ENCODE measurements at places on chromosomes 3 and 15.

DNA sequence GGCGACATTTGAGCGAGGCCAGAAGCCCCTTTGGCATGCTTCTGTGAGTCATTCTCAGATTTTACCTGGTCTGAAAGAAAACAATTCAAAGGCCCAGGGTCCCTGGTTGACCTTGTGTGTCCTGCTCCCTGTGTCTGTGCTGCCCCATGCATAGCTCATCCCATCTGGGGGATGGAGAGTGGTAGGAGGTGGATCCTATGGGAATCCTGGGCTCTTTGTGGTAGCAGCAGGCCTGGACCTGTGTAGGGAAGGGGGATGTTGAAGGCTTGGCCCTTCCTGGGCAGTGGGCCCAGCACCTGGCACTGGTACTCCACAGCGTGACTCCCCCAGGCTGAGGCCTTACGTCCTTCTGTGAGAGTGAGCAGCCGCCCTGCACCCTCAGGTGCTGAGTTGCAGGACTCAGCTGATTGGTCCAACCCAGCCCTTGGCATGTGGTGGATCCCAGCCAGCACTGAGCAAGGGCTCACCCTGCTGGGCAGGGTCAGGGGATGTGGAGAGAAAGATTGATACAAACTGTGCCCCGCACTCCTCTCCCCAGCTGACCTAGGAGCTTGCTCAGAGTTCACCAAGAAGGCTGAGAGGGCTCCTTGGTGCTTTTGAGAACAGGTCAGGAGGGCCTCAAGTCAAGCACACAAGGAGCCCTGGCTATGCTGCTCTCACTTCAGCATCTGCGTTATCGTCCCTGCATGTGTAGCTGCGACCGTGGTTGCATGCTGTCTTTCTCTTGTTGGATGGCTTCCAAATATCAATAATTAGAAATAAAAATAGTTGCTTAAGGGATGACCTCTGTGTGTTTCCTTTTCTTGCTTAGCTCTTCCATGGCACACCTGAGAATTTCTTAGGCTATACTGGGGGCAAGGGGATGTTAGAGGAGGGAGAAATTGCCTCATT is 21.4 kb upstream of the JMJD7 start:
- no peak for DNase-seq

DNA sequence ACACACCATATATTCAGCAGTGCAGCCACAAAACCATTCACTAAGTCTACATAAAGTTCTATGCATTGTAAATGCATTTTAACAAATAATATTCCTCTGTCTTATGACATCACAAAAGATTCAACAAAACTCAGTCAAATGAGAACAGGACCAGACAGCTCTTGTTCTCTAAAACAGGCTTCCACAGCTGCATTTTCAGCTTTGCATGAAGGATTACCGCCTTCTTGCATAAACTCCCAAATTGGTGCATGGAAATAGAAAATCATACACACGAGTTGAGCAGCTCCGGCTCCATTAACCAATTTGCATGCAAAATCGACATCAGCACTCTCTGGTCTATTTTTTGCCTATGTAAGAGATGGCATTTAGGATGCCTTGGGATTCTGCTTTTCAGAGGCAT is 66.4 kb downstream of the RFTN1 start:
- no peak for DNase-seq

DNA sequence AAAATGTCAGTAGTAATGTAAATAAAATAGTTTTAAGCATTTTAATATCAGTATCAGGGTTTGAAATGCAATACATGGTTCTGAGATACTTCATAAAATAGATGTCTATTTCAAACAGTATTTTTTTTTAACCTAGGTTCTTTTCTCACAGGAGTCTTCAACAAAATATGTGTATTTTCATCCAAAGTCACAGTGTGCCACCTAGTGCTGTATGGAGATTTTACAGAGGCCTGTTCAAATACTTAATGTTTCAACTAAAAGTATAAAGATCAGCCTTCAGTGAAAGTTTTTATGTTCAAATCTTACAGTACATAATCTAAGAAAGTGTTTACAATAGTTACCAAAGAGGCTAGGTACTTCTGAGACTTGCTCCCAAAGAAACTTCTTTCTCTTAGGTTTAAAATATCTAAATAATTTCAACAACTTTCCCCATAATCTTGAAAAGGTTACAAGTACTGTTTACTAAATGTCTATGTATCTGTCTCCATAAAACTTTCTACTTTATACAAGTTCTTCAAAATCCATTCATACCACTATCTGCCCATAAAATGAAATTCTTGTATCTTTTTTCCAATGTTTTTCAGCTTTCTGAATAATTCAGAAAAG is 38.3 kb downstream of the SCAPER start:
- no peak for DNase-seq

DNA sequence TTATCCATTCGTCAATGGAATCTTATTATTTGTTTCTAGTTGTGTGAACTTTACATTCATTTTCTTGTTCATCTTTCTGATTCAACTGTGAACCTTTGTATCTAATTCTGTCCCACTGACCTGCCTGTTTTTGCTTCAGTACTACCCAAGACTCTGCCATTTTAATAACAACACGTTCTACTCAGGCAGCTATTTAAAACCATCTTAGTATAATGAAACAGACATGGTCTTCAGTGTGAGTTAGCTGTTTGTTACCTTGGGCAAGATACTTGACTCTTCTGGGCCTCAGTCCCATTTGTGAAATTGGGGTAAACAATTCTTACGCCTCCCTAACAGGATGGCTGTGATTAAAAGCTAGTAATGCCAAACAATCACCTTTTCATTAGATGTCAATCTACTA is 1.6 kb downstream of the BTBD1 start:
- DNase-seq, result no peak

GRCh38 chr3:140767566-140767965 is 89.7 kb downstream of the TRIM42 start:
- DNase-seq, result no peak

DNA sequence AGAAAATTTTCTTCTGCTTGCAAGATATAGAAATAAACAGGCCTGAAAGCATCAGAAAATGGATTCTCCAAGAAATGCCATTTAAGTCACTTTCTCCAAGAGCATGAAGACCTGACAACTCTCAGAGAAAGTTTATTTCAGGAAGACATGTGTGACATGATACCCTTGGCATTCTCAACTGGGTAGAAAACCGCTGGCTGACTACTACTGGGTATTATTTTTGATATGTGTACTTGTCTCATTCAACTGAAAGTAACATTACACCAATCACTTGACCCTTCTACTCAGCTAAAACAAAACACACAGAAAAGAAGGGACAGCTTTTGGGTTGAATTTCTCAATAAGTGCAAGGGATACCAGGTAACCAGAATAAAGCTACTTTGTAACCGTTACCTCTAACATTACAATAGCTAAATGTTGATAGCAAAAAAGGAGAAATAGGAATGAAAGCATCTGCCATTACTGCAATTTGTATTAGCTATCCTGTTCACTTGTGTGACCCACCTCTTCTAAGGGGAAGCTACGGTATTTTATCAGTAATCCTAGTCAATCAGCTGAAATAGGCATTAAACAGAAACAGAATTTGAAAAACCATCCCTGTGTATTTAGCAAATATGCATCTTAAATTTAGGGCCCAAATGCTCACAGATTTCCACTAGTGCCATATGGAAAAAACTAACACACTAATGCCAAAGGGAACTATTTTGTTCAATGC is 7.3 kb downstream of the TRA2B start:
- DNase-seq, result no peak

DNA sequence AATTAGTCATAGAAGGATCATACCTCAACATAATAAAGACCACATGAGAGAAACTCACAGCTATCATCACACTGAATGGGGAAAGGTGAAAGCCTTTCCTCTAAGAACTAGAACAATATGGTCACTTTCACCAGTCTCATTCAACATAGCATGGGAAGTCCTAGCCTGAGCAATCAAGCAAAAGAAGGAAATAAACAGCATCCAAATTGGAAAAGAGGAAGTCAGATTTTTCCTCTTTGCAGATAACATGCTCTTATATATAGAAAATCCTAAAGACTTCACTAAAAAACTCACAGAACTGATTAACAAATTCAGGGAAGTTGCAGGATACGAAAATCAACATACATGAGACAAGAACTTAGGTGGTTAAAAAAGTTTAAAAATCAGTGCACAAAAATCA is 24.7 kb downstream of the MAP3K13 start:
- DNase-seq, result no peak

GRCh38 chr3:40109641-40110490 is 199.6 kb upstream of the EIF1B start:
- DNase-seq, result no peak

DNA sequence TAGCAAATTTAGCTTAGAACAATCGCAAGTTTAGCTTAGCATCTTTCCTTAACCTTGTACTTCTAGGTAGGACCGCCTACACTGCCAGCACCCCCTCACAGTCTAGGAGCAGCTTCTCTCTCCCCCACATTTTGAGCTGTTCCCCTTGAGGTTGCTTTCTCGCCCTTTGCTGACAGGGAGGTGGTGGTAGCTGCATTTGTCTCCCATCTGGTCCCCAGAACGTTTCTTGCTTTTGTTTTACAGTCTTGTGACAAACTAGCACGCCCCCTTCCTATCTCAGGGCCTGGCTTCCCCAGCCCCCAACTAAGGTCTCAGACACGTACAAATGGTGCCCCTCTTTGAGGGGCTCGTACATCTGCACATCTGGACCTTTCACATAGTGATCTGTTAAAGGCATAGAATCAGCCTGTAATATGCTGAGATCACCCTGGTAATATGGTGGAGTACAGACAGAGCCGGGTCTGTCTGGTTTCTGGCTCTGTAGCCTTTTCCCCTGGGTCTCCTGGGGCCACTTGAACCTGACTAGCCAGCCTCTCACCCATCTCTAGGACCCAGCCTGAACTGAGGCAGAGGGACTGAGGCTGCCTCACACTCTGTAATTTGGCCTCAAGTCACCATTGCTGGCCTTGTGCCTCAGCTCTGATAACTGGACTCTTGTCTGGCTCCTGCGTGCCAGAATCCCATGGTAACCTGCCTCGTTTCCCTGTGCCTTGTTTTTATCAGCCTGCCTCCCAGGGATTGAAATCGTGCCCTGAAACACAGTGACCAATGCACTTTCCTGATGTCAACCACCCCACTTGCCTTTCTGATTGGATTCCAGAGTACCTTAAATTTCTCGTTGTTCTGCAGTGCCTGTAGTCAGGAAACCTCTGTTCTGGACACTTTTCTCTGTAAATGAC is 27.7 kb downstream of the CRTC3 start:
- no peak for DNase-seq

DNA sequence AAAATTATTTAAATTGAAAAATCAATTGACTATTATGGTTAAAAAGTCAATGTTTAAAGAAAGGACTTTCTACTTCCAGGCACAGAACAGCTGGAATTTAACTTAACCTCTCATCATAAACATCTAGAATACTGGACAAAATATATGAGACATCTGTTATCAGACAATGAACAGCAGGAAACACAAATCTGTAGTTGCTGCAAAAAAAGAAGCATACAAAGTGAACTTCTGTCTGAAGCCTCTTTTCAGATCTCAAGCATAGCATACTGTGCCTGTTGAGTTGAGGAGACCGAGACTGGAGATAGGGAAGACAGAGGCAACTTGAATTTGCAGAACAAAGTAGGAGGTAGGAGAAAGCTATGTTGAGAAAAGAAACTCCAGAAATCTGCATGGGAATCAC is 140.0 kb upstream of the CBLB start:
- DNase-seq, result no peak

GRCh38 chr15:70442211-70442610 is 321.1 kb downstream of the UACA start:
- DNase-seq, result no peak

DNA sequence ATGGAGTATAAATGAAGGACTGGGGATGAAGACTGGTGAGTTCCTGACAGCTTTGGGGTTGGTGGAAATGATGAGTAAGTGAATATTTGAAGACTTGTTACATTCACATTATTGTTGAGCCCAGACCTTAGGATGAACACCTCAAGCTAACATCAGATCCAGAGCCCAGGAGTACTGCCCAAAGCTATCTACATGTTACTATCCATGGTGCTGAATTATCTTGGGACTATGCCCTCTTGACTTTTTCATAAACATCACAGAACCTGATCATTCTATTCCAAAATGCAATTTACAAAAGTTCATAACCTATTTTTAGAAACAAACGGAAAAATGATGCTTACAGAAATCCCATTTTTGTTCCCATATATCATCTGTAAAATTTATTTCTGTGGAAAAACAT is 613.3 kb downstream of the TUSC7 start:
- DNase-seq, result no peak
